ENCODE measurements at places on chromosomes 1 and 21. TPM values are rescaled to one million over a fixed set of nuclear protein-coding genes. Genes with fewer than 3 reads are reported as not detected.

TXNDC12 gene
- 44.2 TPM for total RNA-seq

NBPF6 gene
- not detected for total RNA-seq

FNDC10 gene
- 8.4 TPM for total RNA-seq

AMY2A gene
- not detected for total RNA-seq

CRYZL1 gene
- 16.6 TPM for total RNA-seq

SAMD13 gene
- 0.61 TPM for total RNA-seq
